Central memory CD4-positive, alpha-beta T cell (primary cell): ENCODE measurements at places on chromosomes 5 and 9.

- DNase-seq = no peak
Measured at GRCh38 chr5:81754621-81755020, 3.7 kb upstream of the SSBP2 start.

DNA sequence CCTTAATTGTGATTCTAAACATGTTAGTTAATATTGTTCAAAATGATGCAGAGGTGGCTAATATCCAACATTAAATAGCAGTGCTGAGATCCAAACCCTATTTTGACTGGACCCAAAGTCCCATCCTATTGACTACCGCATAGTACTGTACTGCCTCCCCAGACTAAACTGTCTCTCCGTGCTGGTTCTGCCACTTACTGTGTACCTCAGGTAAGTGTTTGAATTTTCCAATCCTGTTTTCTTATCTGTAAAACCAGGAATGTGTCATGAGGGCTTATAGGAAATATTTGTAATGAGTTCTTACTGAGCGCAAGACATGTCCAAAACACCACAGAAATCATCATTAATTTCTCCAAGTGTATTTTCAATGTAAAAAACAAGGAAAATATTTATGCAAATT lies 209.2 kb upstream of the CD180 start:
- no peak for DNase-seq

DNA sequence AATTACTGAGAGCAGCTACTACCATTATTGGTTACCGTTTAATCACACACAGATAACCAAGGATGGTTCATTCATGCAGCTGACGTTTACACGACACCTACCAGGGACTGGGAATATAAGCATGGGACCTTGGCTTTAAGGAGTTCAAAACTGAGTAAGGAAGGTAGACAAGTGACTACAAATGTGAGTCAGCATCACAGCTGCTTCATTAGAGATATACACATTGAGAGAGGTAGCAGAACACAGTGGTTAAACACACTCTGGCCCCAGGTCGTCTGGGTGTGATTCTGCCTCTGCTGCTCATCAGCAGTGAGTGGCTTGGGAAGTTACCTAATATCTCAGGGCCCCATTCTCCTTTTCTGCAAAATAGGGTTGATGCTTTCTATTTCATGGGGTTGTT lies 268.6 kb downstream of the NR3C1 start:
- no peak for DNase-seq

DNA sequence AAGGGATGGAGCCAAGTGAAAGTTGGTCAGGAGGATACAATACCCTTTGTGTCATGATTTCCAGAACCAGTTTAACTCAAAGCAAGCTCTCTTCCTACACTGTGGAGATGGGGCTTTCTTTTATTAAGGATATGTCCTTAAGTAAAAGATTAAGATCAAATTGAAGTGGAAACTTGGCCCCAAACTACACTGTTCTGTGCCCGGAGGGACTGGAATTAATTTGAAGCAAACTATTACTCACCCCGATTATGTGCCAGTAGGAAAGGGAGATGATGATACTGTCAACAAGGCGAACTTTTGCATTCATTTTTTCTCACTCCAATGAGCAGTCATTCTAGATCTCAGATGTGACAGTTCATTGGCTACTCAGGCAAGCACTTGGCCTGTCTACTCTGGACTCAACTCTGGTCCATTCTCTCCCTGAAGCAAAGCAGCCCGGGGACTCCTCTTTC lies 186.7 kb downstream of the NTRK2 start:
- DNase-seq = no peak

DNA sequence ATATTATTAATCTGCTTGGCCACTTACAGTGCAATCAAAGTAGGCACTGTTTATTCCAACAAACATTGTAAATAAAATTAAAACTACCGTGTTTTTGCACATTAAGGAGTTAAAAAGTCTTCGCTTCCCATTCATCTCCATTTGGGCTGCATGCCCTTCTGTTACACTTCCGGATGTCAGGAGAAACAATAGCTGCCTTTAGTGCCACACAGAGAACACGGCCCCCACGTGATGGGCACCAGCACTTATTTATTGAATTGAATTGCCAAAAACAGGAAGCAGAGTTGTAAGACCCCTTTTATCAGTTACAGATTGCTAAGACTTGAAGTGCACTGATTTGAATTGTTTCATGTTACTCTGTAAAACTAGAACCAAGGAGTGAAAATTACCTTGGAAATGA lies 80.4 kb downstream of the LHFPL2 start:
- no peak for DNase-seq

GRCh38 chr5:5979377-5979760 lies 399.0 kb downstream of the MED10 start:
- DNase-seq = no peak

GRCh38 chr5:179217356-179217755 lies 127.9 kb downstream of the ADAMTS2 start:
- no peak for DNase-seq

DNA sequence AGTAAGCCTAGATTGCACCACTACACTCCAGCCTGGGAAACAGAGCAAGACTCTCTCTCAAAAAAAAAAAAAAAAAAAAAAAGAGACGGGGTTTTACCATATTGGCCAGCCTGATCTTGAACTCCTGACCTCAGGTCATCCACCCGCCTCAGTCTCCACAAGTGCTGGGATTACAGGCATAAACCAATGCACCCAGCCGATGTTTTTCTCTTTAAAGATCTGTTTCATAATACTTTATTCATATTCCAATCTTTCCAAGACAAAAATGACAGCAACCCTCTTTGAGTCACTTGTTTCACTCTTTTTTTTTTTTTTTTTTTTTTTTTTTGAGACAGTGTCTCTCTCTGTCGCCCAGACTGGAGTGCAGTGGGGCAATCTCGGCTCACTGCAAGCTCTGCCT lies 13.6 kb upstream of the LMNB1 start:
- no peak for DNase-seq

GRCh38 chr5:68011801-68012200 lies 203.8 kb upstream of the PIK3R1 start:
- no peak for DNase-seq

DNA sequence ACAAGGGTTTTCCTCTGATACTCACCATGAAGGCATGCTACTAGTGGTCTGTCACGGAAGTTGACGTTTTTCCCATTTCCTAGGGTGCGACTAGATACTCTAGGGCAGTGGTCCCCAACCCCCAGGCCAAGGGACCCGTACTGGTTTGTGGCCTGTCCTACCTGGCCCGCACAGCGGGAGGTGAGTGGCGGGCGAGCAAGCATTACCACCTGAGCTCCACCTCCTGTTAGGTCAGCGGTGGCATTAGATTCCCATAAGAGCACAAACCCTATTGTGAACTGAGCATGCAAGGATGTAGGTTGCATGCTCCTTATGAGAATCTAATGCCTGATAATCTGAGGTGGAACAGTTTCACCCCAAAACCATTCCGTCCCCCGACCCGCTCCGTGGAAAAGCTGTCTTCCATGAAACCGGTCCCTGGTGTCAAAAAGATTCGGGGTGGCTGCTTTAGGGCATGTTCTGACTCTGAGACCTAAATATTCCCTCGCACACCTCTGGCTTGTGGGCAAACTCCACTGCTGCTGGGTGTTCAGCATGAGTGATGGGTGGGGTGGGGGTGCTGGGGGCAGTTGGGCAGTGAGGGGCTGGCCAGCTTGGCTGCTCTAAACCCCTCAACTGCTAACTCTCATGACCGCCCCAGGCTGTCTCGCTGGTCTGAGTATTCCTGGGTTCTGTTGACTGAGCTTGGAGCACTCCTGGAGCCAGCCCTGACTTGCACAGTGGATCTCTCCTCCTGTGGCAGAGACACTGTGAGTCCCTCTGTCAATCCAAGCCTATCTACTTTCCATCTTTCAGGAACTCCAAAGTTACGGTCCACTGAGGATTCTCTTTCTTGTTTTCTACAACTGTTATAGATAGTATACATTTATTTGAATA lies 78.3 kb upstream of the NEK6 start:
- DNase-seq = no peak

DNA sequence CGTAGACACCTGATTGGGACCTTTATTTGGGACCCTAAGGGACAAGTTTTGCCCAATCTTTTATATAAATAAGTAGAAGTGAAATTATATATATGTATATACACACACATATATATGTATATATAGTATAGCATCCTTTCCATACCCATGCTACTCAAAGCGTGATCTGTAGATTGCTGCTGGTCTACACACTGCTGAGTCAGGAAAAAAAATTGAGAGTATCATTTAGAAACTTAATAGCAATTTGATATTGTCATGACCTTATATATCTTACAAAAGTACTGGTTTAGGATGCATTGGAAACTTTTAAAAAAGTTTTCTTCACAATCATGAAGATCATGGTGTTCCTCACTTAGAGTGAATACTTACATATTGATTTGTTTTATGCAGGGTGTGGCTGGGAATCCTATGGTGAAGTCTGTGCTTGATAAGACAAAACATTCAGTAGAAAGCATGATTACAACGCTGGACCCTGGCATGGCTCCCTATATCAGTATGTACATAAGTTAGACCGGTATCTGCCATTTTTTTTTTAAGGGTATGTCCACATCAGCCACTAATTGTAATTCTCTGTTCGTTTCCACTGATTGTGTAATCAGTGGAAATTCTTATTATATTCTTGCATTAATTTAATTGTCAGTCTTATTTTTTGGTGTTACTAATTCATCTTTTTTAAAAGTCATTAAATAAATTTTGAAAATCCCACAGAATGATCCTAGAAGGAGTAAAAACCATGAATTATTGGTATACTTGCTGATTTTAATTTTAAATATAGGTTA lies 12.7 kb downstream of the PRRC1 start:
- no peak for DNase-seq

DNA sequence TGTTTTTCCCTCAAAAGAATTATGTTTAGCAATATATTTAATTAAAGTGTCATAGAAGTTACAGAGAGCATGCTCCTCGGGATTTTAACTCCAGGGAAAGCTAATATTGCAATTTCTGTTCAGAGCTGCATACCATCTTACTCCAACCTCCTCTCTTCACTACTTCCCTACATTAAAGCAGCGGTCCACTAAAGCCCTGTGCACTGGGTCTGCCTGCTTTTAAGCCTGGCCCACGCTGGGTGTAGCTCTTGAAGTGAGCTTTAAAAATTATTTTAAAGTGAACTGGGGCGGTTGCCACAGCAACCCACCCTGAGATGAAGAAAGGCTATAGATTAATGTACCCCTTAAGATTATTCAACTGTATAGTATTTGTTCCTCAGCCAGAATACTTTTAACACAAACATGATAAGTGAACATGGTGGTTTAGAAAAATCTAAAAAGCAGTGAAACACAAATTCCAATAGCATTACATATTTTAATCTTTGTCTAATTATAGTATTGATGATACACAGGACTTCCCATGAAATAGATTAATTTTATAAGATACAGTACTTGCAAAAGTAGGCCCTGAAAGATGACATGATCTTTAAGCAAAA lies 3.9 kb upstream of the MEF2C start:
- DNase-seq = no peak
